AML-193 (cell line): ENCODE measurements at places on chromosomes 11 and 22.
A peak's percentile ranks its signal among the peaks of the same experiment; 100 is the strongest.

GRCh38 chr22:36775586-36775963 lies 344 bp downstream of the IFT27 start:
- DNase-seq, result no peak

- DNase-seq, result no peak
Observed at GRCh38 chr11:130814440-130815096, 101.7 kb downstream of the SNX19 start.

DNA sequence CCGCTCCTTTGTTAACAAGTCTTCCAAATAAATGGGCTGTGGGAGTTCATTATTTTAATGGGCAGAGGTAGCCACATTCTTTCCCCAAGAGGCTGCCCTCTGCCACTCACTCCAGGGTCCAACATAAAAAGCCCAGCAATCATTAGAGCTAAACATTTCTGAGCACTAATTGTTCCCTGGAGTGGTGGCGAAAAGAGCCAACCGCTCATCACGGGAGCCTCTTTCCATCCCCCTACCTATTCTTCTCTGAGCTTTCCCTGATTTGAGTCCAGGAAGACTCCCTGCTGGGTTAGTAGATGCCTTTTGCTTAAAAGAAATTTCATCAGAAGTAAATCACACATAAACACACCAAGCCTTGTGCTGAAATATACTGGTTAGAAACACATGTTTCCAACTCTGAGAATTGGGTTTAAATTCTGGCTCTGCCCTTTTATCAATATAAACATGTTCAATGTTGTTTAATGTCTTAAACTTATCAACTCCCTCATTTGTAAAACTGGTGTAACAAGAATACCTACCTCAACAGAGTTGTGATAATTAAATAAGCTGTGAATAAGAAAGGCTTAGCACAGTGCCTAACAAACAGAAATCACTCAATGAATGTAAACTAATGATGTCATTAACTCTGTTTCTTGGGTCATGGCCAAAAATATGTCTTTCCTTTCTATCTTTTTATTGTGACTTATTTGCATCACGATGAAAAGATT lies at the start of gene OR5A2:
Gene OR5A2, minus strand, starts transcription at position 53 of the 707 bp plus-strand sequence. CDS start 3,460 bp downstream, outside the sequence.
- DNase-seq, result no peak

GRCh38 chr11:35950082-35950481 lies 6.2 kb downstream of the LDLRAD3 start:
- DNase-seq, result no peak

DNA sequence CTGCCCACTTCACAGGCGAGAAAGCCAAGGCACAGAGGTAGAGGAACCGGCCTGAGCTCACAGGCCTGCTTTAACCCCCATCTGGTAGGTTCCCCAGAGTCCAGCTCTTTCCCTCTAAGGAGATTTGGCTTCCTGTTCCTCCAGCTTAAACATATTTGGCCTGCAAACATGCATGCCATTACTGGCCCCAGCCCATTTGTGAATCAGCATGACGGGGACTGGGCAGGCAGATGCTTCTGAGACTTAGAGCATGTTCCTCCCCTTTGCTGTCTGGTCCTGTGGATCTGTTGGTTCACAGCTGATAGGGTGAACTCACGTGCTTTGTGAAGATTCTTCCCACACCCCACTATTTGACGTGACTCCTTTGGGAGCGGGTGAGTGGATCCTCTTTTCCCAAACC lies 12.6 kb downstream of the CHST1 start:
- no peak for DNase-seq

DNA sequence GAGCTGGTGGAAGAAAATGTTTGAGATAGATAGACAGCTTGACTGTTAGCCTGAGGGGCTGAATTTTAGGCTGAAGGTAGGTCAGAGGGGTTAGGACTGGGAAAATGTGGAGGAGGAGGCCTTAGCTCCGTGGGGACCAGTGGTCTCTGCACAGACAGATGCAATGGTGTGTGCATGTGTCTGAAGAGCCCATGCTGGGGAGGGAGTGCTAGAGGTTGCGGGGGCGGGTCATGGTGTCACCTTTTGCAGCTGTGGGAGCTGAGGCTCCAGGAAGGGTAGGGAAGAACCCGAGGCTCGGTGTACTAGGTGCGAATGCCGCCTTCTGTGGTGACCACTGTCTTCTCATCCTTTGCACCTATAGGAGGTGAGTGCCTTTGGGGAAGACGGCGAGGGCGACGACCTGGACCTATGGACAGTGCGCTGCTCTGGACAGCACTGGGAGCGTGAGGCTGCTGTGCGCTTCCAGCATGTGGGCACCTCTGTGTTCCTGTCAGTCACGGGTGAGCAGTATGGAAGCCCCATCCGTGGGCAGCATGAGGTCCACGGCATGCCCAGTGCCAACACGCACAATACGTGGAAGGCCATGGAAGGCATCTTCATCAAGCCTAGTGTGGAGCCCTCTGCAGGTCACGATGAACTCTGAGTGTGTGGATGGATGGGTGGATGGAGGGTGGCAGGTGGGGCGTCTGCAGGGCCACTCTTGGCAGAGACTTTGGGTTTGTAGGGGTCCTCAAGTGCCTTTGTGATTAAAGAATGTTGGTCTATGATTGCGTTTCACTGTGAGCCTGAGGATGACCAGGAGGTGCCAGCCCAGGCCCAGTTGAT lies 1.6 kb downstream of the SDF2L1 start:
- no peak for DNase-seq

- DNase-seq, result no peak
Observed at GRCh38 chr11:44418456-44418830, 108.5 kb upstream of the ALX4 start.

GRCh38 chr11:37026326-37026725 lies 428.3 kb upstream of the RAG2 start:
- DNase-seq, result no peak

- DNase-seq, result no peak
Observed at GRCh38 chr22:34454598-34454997, 534.3 kb upstream of the LARGE1 start.

DNA sequence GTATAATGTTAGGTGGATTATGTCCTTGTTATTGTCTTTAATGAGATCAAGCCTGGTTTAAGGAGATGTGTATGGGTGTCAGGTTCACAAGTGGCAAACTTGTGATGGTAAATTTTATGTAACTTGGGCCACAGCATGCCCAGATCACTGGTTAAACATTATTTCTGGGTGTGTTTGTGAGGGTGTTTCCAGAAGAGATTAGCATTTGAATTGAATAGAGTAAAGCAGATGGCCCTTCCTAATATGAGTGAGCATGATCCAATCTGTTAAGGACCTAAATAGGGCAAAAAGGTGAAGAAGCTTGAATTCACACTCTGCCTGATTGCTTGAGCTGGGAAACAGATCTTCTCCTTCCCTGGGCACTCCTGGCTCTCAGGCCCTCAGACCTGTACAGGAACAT lies 20.7 kb downstream of the OR5B21 start:
- no peak for DNase-seq

DNA sequence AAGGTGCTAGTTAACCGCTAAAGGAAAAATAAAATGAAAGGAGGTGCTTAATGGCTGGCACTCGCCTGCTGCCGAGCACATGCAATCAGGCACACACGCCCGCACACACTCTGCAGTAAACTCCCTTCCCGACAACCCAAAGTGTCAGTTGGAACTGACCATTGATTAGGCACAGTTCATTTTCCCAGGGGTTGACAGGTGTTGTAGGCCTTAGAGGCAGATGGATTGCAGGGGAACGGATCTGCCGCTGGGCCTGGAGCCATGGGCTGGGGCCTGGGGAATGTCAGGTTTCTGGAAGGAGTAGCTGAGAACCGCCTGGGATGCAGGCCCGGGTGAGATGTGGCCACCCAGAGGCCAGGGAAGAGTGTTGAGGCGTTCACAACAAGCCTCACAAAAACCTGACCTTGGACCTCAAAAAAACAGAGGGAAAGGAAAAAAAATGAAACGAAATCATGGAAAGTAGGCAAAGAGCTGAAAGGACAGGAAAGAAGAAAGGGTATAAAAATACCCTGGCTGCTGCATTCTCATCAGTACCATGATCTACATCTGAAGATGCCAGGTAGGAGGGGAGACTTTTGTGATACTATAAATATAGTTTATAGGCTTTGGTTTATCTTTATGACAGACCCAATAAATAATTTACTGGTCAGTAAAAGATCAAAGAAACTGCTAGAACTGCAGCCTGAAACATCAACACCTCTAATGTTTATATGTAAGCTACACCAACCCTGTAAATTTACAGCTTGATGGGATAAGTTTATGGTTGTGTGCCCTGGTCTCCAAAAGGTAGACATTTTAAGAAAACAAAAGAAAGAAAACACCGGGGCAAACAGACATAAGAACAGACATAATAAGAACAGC lies 313.4 kb downstream of the BUD13 start:
- DNase-seq, result no peak

- no peak for DNase-seq
Observed at GRCh38 chr11:107591378-107592230, 657 bp downstream of the ELMOD1 start.

DNA sequence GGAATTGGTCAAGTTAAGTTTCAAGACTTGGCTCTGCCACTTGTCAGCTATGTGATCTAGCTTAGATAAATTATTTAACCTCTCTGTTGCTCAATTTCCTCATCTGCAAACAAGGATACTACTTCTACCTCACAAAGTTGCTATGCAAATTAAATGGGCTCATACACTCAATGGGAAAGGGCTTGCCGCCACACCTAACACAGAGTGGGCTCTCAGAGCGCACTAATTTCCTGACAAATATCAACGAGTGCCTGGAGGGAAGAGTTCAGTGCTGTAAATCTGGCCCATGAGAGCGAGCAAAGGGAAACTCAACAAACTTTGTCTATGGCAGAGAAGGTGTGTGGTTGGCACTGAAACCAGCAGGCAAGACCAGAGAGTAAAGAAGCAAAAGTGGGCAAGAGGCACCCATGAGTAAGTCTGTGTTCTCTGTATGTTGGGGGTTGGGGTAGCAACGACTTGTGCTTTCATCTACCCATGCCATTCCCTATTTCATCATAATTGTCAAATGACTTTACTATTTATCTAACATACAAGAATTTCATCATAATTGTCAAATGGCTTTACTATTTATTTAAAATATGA lies 60.7 kb upstream of the PHF21A start:
- DNase-seq, result no peak

- no peak for DNase-seq
Observed at GRCh38 chr11:72478669-72479068, 44.3 kb upstream of the CLPB start.

DNA sequence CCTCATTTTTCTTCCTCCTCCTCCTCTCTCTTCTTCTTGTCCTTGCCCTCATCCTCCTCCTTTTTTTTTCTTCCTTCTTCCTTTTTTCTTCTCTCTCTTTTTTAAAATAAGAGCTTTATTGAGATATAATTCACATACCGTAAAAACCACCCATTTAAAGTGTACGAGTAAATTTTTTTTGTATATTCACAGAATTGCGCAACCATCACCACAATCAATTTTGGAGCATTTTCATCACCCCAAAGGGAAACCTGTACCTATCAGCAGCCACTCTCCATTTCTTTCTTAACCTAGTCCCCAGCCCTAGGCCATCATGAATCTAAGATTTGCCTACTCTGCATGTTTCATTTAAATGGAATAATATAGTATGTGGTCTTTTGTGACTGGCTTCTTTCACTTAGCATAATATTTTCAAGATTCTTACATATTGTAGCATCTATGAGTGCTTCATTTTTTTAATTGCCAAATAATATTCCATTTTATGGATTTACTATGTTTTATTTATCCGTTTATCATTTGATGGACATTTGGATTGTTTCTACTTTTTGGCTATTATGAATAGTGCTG lies 35.0 kb downstream of the CAT start:
- DNase-seq, result no peak

- DNase-seq, result no peak
Observed at GRCh38 chr22:30565341-30565740, 9.1 kb downstream of the GAL3ST1 start.

DNA sequence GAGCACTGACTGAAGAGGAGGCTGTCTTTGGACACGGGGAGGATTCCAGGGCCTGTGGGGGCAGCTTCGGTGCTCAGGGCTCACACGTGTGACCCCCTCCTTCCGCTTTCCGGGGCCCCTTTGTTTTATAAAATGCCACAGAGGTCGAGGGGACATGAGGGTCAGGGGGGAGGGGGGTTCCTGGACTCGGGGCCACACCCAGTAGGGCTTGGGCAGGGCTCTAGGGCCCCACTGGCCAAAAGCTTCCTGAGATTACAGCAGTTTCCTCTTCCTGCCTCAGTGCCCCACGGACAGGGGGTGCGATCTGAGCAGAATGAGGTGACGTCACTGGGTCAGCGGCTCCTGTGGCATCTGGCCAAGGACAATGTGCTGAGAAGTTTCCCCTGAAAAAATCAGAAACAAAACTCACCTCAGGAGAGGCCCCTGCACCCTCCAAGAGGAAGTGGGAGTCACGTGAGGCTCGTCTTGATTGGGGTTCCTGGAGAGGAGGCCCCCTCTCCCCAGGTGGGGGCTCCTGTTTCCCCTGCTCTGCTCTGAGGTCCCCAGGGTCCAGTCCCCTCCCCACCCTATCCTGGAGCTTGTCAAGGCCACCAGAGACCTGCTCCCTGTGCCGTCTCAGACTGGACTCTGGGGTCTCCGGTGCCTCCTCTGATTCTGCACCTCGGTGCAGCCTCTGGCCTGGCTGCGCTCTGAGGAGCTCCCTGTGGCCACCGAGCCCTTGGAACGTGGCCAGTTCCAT lies 6.4 kb upstream of the IFITM3 start:
- DNase-seq, result peak; percentile 65

DNA sequence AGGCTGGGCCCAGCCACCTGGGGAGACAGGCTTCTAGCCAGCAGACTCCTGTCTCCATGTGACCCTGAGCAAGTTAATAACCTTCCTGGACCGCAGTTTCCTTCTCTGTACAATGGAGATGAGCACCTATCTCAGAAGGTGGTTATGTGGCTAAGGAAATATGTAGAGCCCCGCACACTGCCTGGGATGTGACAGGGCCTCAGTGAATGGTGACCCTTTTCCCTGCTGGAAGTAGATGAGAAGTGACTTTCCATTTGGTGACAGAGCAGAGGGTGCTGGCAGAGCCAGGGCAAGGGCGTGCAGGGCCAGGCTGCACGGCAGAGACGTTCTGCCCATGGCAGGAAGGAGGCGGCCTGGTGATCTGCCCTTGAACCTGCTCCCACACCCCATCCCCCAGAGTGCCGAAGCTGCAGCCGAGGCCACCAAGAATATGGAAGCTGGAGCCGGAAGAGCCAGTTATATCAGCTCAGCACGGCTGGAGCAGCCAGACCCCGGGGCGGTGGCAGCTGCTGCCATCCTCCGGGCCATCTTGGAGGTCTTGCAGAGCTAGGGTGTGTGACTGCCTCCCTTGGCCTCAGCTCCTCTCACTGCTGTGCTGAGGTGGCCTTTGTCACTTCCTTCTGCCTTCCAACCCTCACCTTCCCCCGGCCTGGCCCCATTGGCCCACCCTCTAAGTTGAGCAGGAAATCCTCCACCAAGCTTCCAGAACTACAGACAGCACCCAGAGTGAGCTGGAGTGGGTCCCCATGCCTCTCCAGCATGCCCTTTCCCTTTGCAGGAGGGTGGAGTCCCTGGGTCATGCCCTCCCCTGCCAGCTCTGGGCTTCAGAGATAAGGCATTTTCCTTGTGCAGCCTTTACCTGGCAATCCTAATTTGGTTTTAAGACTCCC lies 13.2 kb downstream of the TKFC start:
- DNase-seq, result no peak

- DNase-seq, result peak; percentile 26
Observed at GRCh38 chr11:26276798-26277424, 55.0 kb upstream of the ANO3 start.
